ENCODE measurements at places on chromosomes 1 and 21.

GRCh38 chr1:246987083-246987690 is 20.7 kb downstream of the ZNF695 start:
- DNase-seq: no peak

GRCh38 chr1:176448340-176448739 is 14.6 kb upstream of the PAPPA2 start:
- DNase-seq: no peak

- DNase-seq: no peak
Measured at GRCh38 chr1:236304682-236305081, 22.9 kb upstream of the ERO1B start.

DNA sequence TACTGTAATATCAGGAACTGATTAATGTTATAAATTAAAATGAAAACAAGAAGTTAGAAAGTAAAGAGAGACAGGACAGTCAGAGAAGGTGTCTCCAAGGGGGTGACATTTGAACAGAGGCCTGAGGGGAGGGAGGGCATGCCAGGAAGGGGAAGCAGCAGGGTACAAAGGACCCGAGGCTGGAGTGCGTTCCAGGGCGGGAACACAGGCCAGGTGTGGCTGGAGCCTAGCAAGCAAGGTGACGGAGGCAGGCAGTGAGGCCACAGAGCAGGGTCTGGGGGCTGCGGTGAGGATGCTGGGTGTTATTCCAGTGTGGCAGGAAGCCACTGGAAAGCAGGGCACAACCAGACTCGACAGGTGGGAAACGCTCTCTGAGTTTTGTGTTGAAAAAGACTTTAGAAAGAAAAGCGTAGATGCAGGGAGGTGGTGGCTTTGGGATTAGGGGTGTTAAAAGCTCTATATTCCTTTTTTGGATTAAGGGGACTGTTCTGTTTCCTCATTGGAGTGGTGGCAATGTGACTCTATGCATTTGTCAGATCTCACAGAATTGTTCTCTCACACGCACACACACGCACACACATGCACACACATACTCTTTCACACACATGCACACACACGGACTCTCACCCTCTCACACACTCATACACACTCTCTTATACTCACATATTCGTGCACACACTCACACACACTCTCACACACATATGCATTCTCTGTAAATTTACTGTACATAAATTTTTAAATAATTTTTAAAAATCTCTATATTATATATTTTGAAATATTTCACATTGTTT is 124.5 kb downstream of the GLIS1 start:
- DNase-seq: no peak

DNA sequence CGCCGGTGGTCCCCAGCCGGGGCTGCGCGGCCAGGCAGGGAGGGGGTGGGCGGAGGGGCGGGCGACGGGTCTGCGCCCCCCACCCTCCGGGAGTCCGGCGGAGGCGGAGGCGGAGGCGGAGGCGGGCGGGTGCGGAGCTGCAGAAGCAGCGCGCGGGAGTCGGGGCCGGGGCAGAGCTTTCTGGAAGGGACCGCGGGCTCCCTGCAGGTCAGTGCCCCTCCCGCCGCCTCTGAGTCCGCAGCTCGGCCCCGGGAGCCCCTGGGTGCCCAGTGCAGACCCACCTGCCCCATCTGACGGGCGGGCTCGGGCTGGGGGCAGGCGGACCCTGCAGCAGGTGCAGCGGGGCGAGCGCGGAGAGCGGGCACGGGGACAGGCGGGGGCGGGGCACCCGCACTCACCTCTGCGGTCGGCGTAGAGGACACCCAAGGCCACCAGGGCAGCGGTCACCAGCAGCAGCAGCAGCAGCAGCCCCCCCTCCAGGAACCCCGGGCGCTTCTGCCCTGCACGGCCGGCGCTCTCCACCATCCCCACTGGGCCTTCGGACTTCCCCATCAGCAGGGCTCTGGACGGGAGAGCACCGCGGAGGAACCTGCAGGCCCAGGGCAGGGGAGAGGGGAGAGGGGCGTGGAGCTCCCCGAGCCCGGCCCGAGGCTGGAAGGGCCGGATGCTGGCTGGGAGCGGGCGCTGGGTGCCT is 3.7 kb downstream of the MMEL1 start:
- DNase-seq: no peak

- DNase-seq: no peak
Measured at GRCh38 chr1:222307621-222308020, 240.3 kb downstream of the HHIPL2 start.

DNA sequence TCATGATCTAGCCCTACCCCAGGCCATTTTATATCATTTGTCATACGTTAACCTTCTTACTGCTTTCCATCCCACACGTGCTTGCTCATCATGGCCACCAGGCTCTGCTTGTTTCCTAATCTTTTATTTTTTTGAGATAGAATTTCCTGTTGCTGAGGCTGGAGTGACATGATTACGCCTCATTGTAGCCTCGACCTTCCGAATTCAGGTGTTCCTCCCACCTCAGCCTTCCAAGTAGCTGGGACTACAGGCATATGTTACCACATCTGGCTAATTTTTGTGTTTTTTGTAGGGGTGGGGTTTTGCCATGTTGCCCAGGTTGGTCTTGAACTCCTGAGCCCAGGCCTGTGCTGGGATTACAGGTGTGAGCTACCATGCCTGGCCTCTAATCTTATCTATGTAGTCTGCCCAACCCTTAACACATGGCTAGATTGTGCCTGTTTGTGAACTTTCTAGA is 3.3 kb downstream of the UAP1 start:
- no peak for DNase-seq

- no peak for DNase-seq
Measured at GRCh38 chr1:226980122-226980560, 40.0 kb downstream of the COQ8A start.

Measured in NCI-H2081 (cell line).